Left ventricle myocardium superior (tissue), 1 donor: ENCODE measurements at places on chromosomes 2 and 18. TPM values are rescaled to one million over a fixed set of nuclear protein-coding genes. Genes with fewer than 3 reads are reported as not detected.

Gene CTAGE1
- total RNA-seq = not detected

Gene LRRC30
- total RNA-seq = not detected

Gene REG3A
- total RNA-seq = not detected

Gene PER2
- total RNA-seq = 4.5 TPM

Gene CD8B2
- not detected for total RNA-seq

Gene PIEZO2
- total RNA-seq = 1.1 TPM

DNA sequence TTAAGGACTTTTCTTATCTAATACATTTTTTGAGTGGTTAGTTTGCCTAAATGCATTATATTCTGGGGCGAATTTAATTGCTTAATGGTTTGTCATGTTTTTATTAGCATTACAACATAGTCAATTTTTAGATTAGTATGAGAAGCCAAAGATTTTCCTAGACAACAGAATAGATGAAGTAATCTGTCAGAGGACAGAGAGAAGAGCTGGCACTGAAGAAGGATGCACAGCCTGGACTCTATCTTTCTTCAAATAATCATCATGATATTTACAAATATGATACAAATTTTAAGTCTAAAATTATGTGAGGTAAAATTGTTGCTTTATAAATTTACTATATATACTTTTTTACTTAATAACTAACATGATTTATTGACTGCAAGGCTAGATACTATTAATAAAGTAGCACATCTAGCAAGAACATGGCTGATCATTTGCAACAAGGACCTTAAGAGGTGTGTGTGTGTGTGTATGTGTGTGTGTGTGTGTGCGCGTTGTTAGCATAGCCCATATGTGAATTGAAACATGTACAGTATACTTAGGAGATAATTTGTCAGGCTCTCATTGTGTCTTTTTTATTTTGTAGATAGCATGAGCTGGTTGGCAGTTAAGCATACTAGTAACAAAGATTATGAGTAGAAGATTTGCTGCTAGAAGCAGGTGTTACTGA lies 752.2 kb downstream of the DCDC2C start:
- no peak for DNase-seq

- no peak for DNase-seq
Measured at GRCh38 chr18:42801706-42802105, 313.8 kb downstream of the RIT2 start.

GRCh38 chr2:24871852-24872333 lies 48.1 kb downstream of the ADCY3 start:
- DNase-seq = no peak

- no peak for DNase-seq
Measured at GRCh38 chr2:69013840-69014821, 1.2 kb downstream of the ANTXR1 start.

GRCh38 chr18:46332921-46333341 lies 228.7 kb downstream of the HAUS1 start:
- DNase-seq = peak; percentile 45

- no peak for DNase-seq
Measured at GRCh38 chr2:82652117-82652516, 1807.0 kb downstream of the SUCLG1 start.

DNA sequence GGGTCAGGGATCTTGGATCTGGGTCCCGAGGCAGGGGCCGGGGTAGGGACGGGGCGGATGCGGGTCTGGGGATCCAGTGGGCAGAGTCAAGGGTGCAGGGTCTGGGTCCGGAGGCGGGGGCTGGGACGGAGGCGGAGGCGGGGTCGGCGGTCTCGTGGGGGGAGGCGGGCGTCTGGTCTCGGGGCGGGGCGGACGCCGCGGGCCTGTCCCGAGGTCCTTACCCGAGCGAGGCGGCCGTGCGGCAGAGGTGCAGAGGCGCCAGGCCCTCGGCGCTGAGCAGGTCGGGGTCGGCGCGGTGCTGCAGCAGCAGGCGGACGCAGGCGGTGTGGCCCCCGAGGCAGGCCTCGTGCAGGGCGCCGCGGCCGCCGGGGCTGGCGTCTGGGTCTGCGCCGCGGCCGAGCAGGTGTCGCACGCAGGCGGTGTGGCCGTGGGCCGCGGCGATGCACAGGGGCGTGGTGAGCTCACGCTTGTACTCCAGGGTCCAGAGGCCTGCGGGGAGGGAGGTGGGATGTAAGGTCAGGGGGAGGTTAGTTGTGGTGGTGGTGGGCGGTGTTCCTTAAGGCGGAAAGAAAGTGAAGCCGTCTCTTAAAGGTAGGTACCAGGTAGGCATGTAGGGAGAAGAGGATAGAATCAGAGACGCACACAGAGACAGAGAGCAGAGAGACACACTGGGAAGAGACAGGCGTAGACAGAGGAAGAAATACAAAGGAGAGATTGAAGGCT lies 26.6 kb downstream of the ASB18 start:
- DNase-seq = peak; percentile 49

- DNase-seq = no peak
Measured at GRCh38 chr2:69122271-69122670, 109.3 kb downstream of the ANTXR1 start.

DNA sequence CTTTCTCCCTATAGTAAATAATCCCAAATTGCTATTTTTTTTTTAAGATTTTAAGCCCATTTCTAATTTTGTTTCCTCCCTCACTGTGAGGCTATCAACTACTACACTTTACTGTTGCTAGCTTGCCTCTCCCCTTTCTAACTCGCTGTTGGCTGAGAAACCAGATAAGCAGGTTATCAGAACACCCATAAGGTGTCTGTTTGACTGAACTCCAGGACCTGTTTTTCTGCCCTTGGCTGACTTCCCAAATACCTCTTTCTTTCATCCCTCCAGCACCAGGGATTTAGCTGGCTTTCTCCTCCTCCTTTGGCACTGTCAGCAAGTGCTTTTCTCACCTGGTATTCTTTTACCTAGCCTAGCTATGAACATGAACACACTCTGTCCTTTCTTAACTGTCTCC lies 11.1 kb downstream of the TRAK2 start:
- DNase-seq = no peak

DNA sequence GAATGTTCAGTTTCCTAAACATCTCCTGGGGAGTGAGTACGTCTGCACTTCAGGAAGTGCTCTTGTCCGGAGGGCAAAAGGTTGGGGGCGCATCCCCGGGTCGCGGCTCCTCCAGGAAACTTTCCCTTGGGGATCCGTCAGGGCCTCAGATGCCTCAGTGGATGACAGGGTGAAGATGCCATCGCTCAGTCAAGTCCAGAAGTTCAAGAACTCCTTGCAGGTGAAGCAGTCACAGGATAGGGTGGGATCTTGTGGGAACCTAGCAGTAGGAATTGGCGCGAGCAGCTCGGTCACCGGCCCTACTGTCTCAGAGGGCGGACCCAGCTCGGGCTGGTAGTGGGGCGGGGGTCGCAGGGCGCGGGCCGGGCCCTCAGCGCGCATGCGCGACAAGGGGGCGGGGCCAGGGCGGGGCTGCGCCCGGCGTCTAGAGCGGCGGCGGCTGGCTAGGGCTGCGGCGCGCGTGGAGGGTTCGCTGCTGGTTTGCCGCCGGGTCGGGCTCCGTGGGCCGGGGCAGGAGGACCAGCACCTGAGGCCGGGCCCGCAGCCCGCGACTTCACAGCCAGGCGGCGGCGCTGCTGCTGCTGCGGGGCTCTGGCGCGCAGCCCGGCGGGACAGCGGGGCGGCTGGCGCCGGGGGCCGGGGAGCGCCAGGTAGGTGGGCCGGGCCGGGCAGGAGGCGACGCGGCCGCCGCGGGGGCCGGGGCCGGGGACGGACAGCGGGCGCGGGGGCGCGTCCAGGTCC lies at the start of gene INPP4A:
TSS of gene INPP4A (plus strand) at position 423 of the 741 bp plus-strand sequence. CDS start 75,191 bp downstream, outside the sequence.
- peak; percentile 89 for DNase-seq

DNA sequence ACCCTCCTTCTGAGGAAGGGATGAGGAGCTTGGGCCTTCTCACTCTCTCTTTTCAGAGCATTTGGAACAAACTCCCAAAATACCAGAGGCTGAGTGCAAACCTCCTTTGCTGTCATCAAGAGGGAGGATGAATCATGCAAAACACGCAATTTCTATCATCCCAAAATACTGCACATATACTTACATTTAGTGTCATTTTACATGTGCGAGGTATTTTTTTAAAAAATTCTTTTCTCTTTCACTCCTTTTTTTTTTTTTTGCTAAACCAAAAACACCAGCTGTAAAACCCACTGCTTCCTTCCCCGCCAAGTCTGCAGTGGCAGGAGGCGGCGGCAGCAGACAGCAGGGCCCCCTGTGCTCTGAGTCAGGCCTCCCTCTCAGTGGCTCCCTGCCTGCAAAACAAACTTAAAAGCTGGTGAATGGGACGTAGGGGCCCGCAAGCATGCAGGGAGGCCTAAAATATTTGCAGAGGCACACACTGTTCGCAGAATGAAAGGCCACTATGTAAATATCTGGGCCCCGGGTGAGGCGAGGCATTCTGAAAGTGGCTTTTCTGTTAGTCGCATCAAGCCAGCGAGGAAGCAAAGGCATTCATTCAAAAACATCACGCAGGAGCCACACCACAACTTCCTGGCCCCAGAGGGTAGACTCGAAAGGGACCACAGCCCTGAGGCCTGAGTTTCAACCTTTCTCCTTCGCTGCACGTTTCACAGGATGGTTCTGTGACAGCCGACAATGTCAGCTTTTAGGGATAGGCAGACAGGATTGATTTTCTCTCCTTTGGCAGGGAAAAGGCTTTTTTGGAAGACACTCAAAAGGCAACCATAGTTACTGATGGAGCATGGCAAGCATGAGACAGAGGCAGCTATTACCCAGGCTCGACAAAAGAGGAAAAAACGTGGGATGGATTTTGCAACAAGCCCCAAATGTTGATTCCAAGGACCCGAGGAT lies 73.4 kb downstream of the ACTR2 start:
- peak; percentile 64 for DNase-seq

DNA sequence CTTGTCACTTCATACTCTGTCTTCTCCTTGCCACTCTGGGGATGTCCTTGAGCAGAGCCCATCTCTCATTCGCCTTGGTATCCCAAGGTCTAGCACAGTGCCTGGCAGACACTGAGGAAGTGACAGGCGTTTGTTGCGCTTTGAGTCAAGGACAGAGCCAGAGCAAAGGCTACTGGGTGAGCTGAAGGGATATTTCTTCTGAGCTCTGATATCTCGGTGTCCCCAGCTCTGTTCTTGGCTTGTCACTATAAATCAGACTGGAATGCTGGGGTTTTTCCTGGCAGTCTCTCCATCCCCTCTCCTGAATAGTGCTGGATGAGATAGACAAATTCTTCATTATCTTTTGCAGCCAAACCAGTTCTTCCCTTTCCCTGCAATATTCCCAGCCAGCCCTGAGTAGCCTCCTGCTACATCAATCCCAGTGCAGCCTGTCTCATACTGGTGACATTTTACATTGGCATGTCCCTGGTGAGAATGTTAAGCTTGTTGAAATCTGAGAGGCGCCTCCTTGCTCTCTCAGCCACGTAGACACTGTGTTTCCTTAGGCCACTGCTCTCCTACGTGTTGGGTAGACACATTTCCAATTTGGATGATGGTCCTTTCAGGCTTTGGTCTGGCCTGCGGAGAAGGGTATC lies 61.7 kb downstream of the CTIF start:
- DNase-seq = no peak

DNA sequence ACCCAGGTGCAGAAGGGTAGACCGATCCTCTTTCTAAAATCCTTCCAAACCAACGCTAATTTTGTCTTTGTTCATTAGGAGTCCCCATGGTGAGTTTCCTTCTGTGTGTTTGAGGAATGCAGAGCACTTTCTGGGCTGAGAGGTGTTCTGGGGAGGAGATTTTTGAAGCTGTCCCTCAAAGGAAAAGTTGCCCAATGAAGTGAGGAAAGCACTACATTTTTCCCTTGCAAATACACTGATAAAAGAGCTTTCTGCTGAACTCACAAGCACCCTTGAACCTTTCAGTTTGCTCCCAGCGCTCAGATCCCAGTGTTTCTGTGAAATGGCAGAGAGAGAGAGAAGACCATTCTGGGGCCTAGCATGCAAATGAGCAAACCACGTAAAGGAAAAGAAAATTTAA lies 299.6 kb upstream of the FANCL start:
- DNase-seq = no peak

- DNase-seq = peak; percentile 53
Measured at GRCh38 chr18:10563886-10564285, 38.1 kb downstream of the NAPG start.

DNA sequence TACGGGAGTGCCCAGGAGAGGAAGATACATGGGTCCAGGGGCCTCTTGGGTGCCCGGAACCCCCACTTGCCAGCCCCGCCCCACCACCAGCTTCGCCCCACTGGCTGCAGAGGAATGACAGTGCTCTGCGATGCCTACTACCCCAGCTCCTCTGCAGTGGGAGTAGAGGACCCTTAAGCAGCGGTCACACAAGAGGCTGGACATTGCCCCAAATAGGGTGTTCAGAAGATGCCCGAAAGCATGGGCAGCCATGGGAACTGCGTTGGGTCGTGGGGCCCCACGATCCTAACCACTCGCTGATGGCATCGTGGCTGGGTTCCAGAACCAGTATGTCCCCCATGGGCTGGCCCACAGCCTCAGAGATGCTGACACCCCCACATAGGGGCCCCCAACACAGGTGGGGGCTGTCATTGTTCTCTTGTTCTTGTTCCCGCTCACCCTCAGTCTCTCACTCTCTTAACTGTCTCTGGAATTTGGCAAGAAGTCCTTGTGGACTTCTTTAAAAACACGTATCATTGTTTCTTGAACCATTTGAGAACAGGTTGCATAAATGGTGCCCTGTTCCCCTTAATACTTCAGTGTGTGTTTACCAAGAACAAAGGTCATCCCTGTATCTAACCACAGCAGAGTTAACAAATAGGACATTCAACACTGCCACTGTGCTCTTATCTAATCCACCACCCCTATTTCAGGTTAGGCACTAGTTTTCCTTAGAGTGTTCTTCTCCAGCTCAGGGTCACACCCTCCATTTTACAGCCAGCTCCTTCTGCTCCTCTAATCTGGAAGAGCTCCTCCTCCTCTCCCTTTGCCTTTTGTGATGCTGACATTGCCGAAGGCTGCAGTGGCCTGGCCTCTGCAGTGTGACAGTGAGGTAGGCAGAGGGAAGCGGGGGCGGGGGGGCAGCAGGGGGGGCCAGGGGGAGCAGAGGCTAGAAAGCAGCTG lies 76.3 kb downstream of the STPG4 start:
- no peak for DNase-seq

- DNase-seq = no peak
Measured at GRCh38 chr2:63300835-63301234, 250.2 kb downstream of the OTX1 start.

- no peak for DNase-seq
Measured at GRCh38 chr2:137675584-137676327, 288.5 kb upstream of the HNMT start.

DNA sequence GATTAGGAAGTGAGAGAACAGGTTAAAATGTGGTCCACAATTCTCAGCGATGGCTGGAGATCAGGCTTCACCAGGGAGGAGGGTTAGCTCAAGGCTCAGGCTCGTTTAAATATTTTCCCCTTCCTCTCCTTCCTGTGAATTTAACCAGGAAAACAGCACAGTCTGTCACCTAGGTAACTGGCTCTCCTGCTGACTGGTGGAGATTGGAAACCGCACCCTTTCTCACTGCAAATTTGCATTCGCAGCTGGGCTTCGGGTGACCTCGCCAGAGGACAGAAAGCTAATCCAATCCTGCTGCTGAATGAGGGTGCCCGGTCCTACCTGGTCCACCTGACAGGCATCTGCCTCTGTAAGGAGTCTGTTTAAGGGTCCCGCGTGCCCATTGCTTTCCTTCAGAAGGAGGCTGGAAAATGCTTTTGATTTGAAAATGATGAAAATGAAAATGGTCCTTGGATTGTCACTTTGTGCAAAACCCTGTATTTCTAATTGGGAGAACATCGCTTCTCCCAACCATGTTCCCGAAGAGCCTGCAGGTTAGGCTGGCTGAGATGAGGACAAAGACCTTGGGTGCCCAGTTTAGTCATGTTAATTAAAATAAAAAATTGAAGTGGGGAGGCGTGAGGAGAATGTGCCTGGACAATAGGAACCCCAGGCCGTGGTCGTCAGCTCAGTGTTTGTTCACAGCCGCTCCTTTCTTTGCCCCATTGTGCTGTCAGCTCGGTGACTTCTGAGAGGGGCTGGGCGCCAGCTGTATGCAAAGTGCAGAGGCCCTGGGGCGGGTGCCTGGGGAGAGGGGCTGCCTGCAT lies 43.4 kb upstream of the MTCL1 start:
- DNase-seq = no peak
